ENCODE measurements at places on chromosomes 5 and 9.
A peak's percentile ranks its signal among the peaks of the same experiment; 100 is the strongest.

DNA sequence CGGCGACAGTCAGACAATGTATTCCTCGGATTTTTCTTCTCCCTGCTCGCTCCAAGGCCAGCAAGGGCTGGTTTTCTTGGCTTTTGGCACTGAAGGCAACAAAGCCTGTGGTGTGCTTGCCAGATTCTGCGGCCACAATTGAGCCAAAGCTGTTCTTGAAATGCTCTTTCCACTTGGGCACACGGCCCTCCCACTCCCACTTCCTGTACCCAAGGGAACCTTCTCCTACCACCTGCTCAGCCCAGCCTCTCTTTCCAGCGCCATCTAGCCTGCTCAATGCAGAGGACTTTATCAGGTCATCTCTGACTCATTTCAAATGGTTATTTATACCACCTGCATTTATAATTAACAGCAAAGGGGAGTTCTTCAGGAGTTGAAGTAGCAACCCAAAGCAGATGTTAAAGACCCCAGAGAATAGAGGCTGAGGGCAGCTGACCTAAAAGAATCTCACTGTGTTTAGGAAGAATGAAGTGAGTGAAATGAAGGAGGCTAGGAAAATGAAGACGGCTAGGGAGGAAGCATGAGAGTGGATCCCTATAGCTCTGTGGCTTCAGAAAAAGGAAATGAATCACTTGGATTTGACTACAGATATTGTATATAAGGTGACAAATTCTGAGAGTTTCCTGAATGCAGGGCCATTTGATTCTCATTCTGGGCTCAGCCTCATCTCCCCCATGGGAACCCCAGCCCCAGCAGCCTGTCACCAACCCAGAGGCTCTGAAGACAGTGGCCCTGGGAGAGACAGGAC, 439.0 kb downstream of the ENC1 start:
- DNase-seq: peak; percentile 85

- DNase-seq: no peak
Observed at GRCh38 chr5:36949593-36949992, 73.0 kb downstream of the NIPBL start.

DNA sequence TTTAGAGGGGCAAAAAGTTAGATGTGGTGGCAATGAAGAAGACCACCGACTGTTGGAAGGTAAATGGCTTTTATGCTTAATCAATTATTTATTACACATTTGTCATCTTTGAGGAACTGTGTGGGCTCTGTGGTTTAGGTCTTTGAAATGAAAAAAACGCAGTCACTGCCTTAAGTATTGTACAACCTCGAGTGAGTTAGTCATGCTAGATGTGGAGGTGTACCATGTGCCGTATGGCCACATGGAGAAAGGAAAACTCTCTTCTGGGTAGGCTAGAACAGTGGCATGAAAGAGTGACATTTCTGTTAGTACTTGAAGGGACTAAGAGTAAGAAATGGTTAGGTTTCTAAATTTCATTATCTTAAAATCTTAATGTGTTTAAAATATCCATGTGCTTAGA, 166.1 kb downstream of the HACD4 start:
- no peak for DNase-seq

DNA sequence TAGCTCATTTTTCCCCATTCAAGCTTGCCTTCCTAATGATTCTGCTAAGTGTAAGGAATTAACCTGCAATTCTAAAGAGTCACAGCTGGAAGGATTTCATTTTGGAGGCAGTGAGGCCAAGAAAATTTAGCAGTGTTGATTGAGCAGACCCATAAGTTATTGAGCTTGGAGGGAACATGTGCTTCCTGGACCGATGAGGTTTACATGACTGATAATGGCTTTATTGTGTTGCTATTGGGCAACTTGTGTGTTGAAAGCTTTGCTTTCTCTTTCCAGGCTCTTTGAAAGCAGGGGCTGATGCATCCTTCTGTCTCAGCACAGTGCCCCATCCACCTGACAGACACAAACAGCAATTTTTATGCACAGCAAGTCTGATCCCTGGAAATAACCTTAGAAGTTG, 398.9 kb upstream of the PCSK5 start:
- DNase-seq: no peak

- no peak for DNase-seq
Observed at GRCh38 chr9:69572611-69573010, 99.6 kb downstream of the APBA1 start.

- DNase-seq: no peak
Observed at GRCh38 chr5:156375895-156376495, 49.0 kb downstream of the SGCD start.

- no peak for DNase-seq
Observed at GRCh38 chr5:108953940-108954339, 206.2 kb downstream of the FER start.

GRCh38 chr9:124501771-124502320, 5.4 kb downstream of the NR5A1 start:
- DNase-seq: no peak

DNA sequence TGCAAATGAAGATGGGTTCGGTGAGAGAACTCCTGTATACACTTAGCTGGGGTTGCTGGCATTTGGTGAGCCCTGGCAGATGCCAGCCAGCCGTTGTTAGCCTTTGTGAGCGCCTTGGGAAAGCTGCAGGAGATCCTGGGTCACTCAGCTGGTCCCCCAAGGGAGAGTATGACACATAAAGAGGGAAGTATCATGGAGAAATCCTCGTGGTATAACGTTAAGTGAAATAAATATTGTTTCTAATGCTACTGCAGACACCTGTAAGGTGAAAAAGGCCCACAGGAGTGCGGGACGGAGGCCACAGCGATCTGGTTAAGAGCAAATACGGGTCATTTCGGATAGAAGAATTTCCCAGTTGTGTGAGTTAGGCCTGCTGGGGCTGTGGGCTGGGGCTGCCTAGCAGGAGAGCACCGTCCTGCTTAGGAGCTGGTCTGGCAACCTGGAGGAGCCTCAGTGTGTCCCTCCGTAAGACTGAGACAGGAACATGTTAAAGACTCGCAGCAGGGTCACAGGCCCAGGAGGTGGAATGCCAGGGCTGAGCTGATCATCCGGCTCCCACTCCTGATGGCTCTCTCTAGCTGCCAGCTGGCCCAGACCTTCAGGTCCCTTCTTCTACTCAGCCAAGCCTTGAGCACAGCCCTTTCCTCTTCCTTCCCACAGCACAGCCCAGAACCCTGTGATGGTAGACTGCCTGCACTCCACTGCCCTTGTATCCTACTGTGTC, 4.9 kb downstream of the NKX2-5 start:
- DNase-seq: no peak

DNA sequence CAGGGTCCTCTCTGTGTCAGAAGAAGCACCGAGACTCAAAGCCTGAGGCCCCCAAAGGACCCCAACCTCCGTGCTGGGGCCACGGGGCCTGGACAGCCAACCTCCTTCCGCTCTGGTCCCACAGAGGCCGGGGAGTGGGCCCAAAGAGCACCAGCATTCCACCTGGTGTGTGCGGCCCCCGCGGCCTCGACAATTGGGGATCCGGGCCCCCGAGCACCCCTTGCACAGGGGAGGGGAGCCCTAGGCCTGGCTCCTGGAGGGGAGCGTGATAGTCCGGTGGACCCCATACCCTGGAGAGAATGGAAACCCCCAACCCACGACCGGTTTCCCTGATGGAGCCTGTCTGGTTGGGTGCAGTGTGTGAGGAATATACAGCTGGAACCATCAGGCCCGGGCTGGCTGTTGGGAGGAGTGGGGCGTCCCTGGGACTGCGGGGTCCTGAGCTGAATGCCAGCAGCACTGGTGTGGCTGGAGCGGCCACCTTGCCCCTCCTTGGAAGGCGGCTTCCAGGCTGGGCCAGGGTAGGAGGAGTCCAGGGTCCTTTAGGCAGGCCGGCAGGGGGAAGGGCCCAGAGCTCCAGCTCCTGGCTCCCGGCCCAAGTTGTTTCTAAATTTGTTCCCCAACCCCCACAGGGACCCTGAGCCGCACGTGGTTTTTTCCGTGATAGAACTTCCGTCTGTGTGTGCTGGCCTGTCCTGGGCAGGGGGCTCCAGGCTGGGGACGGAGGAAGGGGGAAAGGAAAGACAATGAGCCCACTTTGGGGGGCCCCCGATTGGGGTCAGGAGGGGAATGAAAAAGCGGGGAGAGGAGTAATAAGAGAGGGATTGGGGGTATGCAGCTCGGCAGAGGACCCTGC, 825 bp upstream of the TOR4A start:
- no peak for DNase-seq

DNA sequence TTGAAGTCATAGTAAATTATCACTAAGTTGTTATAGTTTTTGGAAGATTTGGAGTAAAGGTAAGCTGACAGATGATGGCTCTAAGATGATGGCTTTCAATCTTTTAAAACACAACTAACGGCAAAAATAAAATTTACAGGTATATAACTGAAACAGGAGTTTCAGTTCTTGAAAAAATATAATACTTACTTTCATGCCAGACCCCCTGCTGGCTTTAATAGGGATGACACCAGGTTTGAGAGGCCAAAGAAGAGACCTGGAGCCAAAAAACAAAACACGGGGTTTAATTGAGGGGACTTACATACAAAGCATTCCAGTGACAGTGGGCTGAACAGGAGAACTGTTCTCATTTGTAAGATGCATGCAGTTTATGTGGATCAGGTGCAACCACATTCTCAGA, 301.7 kb upstream of the PCSK5 start:
- no peak for DNase-seq

GRCh38 chr9:119998614-119999013, 581.4 kb downstream of the CDK5RAP2 start:
- no peak for DNase-seq

All from NCI-H748 treated with DMSO at 0.1 percent for 48 hours (cell line).